Germinal center (tissue), 1 donor: ENCODE measurements at places on chromosomes 1 and 21.

- DNase-seq = no peak
Observed at GRCh38 chr1:109884242-109884891, 26.3 kb upstream of the CSF1 start.

- DNase-seq = no peak
Observed at GRCh38 chr21:38037416-38037815, 121.2 kb upstream of the KCNJ6 start.

- no peak for DNase-seq
Observed at GRCh38 chr1:233281711-233282581, 13.6 kb downstream of the PCNX2 start.

- no peak for DNase-seq
Observed at GRCh38 chr1:231665726-231666125, 39.1 kb downstream of the DISC1 start.

DNA sequence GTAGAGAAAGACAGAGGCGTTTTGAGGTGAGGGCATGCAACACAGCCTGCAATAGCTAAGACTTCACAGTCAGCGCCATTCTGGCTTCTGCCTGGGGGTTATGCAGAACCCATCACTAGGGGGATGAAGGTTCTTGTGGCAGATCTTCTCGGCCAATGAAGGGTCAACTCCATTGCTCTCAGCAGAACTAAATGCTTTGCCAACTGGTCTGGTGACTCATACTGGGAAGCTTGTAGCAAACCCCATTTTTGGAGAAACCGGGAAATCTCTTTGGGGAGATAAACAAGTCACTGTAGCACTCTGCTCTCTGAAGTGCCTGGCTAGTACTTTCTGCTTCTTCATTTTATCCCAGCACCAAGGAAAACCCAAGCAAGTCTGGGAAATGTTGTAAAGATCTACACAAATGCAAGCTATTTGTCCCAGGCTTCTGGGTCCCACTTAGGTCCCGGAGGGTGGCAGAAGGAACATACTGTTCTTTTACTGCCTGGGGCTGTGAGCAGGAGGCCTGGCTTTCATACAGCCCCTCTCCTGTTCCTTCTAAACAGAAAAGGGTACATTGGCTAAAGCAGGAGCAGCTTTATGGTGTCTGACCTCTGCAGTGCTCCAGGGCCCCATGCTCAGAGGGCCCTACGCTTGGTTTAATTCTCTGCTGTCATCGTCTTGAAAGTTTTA is 28.8 kb downstream of the SHISA4 start:
- no peak for DNase-seq

- DNase-seq = no peak
Observed at GRCh38 chr1:174789399-174789798, 210.3 kb upstream of the CACYBP start.

GRCh38 chr21:31606081-31606874 is 53.2 kb upstream of the SOD1 start:
- DNase-seq = no peak

- no peak for DNase-seq
Observed at GRCh38 chr1:60699325-60699724, 383.0 kb upstream of the NFIA start.

GRCh38 chr1:184218458-184219075 is 167.0 kb downstream of the TSEN15 start:
- DNase-seq = no peak

DNA sequence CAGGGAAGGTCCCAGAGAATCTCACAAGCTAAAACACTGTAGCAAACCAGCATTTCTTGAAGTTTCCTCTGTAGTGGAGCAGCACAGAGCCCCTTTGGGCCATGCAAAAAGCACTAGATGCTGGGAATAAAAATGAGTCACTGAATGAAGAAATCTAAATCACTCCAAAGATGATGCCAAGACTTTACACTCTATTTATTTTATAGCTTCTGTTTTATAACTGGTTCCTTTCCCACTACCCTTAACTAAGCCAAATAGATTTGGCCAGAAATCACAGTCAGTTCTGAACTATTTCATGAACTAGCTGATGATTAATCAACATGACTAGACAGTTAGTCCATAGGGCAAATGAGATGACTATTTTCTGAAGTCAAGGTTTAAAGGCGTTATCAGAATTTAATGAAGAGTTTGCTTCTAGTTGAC is 89.5 kb downstream of the SCMH1 start:
- DNase-seq = no peak

DNA sequence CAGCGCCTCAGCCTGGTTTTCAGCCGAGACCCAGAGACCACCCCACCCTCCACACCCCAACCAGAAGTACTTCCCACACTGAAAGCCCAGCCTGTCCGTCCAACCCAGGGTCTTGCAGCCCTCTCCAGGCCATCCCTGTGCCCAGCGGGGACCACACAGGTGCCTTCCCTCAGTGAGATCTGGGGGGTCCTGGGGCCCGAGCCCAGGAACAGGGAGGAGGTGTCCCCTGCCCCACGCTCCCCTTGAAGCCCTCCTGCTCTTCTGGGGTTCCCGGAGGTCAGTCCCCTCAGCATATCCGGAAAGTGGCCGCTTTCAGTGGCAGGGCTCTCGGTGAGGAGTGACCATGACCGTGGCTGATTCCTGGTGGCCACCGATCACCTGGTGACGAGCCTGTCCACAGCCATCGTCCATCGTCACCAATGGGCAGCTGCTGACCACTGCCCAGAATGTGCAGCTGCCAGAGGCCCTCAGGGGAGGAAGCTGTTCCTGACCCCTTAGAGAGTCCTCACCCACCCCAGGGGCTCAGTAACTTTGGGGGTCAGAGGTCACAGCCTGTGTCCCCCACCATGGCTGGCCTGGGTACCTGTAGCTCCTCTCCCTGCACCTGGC is 3.4 kb downstream of the TMEM240 start:
- no peak for DNase-seq

DNA sequence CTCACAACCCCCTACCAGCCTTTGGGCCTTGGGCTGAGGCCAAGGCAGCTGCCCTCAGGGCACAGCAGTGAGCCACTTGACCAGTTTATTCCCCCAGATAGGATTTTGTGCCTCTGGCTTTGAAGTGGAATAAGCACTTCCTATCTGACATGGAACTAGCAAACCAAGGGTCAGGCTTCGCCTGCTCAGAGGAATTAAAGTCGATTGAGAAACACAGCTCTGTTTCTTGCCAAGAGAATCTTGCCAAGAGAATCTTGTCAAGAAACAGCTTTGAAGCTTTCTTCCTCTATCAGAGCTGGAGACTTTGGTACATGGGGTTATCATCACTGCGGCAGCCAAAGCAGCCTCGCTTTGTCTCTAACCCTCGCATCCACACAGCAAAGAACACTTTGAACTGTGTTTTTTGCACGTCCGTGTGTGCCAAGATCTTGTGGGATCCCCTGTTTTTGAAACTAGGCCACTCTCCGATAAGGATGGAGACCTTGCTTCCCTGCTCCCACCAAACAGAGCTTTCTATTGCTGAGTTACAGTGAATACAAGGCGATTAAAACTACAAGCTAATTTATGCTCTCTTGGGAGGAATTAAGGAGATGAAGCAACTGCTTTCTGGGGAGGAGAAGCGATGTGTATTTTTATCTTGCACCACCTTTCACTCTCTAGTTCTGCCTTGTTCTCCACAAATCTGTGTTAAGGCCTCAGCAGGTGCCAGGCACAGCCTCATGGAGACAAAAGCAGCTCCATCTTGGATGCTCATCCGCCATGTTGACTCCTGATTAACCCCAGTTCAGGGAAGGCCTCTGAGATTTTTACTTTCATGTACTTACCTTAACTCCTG is 67.3 kb downstream of the RHOU start:
- no peak for DNase-seq

DNA sequence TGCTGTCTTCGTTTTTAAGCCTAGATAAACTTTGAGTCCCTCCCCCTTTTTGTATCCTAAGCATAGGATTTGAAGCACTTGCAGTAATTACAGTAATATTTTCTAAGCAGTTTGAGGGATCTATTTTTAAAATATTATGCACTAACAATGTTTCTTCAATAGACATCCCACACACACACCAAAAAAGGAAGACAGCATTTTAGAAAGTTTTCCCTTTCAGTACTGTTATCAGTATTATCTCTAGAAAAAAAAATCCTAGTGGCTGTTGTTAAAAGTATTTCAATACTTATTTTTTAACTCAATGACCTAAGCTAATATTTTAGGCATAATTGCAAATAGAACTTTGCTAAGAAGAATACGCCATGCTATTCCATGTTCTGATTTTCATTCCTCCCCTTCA is 15.1 kb downstream of the MCOLN3 start:
- no peak for DNase-seq

DNA sequence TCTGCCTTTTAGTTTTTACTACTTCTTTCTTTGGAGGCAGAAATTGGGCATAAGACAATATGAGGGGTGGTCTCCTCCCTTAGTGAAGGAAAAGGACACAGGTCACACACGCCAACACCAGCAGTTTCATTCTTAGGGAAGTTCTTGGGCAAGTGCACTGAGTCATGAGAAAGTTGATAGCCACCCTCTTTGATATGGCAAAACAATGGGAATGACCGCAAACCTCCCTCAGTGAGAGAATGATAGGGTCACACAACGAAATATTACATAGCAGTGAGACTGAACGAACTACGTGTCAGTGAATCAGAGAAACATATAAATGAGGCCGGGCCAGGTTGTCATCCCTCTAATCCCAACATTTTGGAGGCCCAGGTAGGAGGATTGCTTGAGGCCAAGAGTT is 20.0 kb downstream of the IL6R start:
- no peak for DNase-seq

GRCh38 chr1:172041102-172041501 is 199.8 kb downstream of the DNM3 start:
- DNase-seq = no peak

DNA sequence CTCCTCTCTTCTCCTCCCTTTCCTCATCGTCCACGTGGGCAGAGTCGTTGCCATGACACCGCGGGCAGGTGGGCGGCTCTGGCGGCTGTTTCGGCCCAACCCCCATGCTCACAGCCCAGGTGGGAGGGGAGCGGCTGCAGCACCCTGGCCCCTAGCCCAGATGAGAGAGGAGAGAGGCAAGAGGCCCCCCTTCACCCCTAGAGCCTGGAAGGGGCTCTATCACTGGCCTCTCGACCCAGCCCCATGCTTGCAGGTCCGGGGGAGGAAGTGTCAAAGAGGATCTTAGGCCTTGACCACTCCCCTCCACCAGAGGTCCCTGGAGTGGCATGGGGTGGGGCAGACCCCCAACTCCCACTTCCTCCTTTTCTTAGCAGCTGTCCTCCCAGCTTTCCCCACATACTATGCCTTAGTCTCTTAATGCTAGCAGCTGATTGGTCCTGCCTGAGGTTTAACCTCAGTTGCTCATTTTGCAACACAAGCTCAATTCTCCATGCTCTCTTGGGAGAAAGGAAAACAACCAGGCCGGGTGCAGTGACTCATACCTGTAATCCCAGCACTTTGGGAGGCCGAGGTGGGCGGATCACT is 10.4 kb downstream of the DLGAP3 start:
- peak; percentile 57 for DNase-seq

DNA sequence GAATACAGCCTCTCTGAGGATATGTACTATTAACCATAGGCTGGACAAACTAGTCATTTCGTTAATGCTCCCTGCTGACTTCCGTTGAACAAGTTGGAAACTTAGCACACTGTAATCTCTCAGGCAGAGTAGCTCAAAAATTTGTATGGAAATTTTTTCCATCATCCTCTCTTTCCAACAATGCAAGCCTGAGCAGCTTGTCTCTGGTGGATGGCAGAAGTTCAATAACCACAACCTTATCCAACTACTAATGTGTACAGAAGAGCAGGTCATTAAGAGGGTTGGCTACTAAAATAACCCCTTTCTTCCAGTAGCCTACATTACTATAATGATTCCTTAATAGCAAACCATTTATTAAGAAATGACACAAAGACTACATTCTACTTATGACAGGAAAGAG is 262.3 kb downstream of the NFIA start:
- DNase-seq = no peak

DNA sequence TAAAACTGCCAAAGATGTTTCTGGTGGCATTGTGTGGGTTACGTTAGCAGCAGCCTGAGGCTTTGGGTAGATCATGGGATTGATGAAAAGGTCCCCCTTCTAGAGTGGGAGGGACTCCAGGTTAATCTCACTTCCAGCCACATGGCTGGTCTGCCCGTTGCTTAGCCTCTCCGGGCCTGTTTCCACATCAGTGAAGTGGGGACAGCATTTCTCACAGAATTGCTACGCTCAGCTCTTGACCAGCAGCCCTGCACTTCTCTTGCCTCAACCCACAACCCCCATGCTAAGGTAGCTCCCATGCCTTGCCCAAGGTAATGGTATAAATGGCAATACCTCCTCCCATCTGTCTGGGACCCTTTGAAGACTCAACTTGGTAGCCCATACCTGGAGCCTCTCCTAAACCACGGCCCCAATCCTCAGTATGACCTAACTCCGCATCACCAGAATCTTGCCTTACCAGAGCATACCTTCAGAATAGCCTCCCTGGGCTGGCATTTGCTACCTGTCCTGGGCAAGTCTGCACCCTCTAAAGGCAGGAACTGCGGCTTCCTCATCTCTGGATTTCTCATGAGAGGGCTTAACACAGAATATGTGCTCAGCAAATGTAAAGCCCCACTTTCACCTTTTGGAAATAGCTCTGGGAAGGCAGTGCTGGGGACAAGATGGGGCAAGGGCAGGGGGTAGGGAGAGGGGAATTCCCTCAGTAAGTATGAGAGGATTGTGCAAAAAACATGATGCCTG is 10.9 kb upstream of the GUCA2A start:
- DNase-seq = no peak

DNA sequence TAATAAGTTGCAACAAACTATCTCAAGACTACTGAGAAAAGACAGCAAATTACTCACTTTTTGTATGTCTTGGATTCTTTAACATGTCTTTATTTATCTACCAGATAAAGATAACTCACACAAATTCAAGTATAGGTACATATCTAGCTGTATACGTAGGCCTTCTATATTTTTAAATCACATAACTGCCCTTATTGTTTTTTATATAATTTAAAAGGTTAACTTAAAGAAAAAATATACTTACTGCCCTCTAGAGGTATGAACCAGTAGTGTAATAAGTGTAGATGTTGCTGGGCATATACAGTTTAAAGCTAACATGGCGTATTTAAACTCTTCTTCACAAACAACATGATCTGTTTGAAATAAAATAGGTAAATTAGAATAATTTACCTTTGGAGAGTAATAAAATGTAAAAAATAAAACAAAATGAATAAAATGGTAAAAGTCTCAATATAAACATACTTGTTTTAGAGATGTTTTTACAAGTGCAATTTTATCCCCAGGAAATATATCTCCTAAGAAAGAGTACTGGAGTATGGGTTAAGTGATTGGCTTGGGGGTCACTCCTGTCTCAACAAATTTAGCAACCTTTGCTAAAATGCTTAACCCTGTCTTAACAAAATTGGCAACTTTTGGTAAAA is 235.2 kb downstream of the KCNT2 start:
- DNase-seq = peak; percentile 6

GRCh38 chr1:226668173-226668560 is 70.9 kb downstream of the ITPKB start:
- no peak for DNase-seq
